CD4-positive, alpha-beta T cell treated with Interleukin-4 for 4 hours (primary cell): ENCODE measurements at places on chromosomes 11 and 22.

GRCh38 chr11:19218216-19218615 lies 16.4 kb upstream of the CSRP3 start:
- no peak for DNase-seq

GRCh38 chr22:37416827-37417226 lies 10.5 kb downstream of the ELFN2 start:
- DNase-seq: no peak

- no peak for DNase-seq
These were observed 25.2 kb upstream of the CLDN5 start for GRCh38 chr22:19549428-19549827.

DNA sequence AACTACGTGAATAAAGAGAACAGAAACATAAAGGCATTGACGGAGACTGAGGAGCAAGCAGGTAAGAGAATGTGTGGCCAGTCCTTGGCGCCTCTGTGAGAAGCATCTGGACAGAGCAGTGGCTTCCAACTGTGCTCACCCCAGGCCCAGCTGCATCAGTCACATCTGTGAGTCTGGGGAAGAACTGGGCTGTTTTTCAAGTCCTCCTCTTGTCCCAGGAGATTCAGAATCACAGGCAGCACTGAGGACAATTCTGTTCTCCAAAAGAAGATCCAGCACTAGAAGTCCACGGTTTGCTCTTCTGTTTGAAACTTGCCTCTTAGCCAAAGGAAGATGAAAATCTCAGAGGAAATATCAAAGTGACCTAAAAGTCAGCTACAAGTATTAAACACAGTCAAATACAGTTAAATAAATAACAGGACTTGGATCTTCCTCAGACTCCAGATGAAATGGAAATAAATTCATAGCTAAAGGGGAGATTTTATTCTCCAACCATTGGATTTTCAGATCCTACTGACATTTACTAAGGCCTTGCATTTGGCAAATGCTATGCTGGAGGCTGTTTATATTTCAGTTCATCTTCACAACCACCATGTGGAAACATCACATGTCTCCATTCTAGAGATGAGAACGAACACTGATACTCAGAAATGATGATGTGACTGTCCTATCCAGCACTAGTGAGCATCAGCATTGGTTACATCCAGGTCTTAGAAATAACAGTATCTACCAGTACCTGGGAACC lies 14.1 kb downstream of the FAM181B start:
- DNase-seq: no peak

DNA sequence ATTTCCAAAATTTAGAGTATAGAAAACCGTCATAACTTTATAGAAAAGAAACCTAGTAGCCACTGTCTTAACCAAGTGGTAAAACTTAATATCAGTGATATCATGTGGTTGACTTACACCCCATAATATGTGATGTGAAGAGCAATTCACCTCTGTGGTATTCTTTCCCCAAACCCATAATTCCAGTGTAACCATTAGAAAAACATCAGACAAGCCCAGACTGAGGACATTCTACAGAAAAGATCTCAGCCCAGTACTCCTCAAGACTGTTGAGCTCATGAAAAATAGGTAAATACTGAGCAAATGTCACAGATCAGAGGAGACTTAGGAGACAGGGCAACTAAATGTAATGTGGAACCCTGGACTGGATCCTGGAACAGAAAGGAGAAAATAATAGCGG lies 134.6 kb downstream of the PGR start:
- DNase-seq: no peak

DNA sequence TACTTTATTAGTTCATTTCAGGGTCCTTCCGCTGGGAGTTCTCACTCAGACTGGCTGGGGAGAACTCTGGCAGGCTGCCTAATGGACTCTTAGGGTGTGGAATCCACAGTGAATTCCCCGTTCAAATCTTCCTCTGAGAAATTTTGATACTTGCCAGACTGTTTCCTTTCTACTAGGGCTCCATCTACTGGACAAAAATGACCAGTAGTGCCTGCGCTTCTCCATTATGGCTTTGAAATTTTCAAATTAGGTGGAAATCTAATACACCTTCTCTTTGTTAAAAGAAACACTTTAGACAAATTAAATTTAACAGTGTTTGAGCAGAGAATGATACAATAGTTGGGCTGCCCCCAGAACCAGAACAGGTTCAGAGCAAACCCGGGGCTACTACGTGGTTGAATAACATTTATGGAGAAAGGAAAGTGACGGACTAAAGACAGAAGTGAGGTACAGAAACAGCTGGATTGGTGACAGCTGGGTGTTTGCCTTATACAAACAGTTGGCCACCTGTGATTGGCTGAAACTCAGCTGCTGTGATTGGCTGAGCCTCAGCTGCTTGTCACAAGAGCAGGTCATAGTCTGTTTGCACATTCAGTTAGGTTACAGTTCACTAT lies 52.9 kb upstream of the FDX1 start:
- peak; percentile 48 for DNase-seq

GRCh38 chr11:69638941-69639681 lies 1.8 kb upstream of the CCND1 start:
- no peak for DNase-seq

DNA sequence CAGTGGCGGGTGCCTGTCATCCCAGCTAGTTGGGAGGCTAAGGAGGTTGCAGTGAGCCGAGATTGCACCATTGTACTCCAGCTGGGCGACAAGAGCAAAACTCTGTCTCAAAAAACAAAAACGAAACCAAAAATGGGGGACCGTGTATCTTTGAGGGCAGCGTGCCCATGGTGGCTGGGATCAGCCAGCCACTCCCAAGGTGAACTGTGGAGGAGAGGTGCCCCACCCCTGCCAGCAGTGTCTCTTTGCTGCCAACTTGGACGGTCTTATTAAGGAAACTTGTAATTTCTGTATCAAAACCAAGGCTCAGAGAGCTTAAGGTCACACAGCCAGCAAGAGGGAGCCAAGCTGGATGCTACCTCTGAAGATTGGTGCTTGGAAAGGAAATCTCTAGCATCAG lies 147.7 kb downstream of the CACNA1I start:
- DNase-seq: no peak

DNA sequence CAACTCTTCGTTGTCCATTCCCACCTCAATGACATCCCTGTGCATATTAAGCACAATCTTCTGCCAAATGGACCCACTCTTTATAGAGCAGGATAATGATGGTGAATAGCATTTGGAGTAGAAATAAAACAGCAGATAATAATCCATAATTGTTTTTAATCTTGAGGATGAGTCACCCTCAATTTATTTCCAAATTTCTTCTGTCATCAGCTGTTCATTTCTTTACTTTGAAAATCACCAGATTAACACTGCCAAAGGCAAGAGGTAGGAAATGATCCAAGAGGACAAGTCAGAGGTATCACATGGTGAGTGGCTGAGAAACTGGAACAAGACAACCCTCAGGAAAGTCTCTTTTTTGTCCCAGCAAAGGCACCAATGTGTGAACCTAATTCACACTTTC lies 7.3 kb upstream of the AMBRA1 start:
- DNase-seq: no peak

GRCh38 chr22:30235687-30236170 lies 10.8 kb downstream of the LIF start:
- no peak for DNase-seq

GRCh38 chr11:1121331-1121812 lies 36.4 kb upstream of the MUC5AC start:
- DNase-seq: no peak

GRCh38 chr11:111301842-111302118 lies 3.4 kb downstream of the POU2AF3 start:
- DNase-seq: no peak

- no peak for DNase-seq
These were observed 1.0 kb downstream of the ARHGAP8 start for GRCh38 chr22:44753189-44754042.

- peak; percentile 38 for DNase-seq
These were observed 7.0 kb upstream of the L3MBTL2 start for GRCh38 chr22:41198027-41198580.

DNA sequence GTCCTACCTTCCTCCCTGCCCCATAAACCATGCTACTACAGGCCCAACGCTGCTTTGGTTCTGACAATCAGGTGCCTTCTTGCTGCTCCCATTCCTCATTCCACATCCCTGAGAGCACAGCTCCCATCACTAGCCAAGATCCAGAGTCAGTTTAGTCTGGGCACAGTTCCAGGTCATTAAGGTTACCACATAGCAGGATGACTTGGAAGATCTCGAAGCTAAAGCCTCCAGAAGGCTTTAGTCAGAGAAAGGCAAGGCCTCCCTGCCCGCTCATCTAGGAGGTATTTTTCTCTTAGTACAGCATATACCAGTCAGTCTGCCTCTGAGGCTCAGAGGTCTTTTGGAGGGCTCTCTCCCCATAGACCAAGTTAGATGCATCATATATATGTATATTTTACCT lies 30.3 kb downstream of the TRIM66 start:
- DNase-seq: no peak
